Amniotic stem cell (primary cell): ENCODE measurements at places on chromosomes 7 and 10.

GRCh38 chr10:49598986-49599385 lies 11.1 kb upstream of the SLC18A3 start:
- no peak for DNase-seq

DNA sequence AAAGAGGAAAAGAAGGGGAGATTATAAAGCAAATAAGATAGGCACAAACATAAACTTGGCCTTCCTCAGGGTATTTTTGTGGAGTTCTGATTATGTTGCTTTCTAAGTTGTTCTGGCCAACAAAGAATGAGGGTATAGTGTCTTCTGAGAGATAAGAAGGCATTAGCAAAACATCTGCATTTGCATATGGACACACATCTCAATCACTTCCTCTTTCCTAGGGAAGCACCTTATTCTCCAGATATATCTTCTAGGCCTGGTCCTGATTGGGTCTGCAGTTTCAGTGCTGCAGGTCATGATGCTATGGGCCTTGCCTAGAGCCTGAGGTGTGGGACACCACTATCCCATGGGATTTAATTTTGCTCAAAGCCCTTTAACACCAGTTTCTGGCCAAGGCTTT lies 308.8 kb upstream of the PHYHIPL start:
- no peak for DNase-seq

GRCh38 chr7:80584778-80585177 lies 53.7 kb upstream of the CD36 start:
- DNase-seq, result no peak

- no peak for DNase-seq
These were observed 38.6 kb downstream of the SFTPD start for GRCh38 chr10:79910344-79910743.

DNA sequence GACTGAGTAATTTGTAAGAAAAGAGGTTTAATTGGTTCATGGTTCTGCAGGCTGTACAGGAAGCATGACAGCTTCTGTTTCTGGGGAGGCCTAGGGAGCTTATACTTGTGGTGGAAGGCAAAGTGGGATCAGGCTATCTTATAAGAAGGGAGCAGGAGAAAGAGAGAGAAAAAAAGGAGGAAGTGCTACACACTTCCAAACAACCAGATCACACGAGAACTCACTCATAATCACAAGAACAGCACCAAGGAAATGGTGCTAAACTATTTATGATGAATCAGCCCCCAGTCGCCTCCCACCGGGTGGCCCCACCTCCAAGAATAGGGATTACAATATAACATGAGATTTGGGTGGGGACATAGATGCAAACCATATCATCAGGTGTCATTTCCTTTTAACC lies 89.1 kb upstream of the KCNMA1 start:
- DNase-seq, result no peak

- no peak for DNase-seq
These were observed 15.6 kb upstream of the RTKN2 start for GRCh38 chr10:62284221-62284620.

DNA sequence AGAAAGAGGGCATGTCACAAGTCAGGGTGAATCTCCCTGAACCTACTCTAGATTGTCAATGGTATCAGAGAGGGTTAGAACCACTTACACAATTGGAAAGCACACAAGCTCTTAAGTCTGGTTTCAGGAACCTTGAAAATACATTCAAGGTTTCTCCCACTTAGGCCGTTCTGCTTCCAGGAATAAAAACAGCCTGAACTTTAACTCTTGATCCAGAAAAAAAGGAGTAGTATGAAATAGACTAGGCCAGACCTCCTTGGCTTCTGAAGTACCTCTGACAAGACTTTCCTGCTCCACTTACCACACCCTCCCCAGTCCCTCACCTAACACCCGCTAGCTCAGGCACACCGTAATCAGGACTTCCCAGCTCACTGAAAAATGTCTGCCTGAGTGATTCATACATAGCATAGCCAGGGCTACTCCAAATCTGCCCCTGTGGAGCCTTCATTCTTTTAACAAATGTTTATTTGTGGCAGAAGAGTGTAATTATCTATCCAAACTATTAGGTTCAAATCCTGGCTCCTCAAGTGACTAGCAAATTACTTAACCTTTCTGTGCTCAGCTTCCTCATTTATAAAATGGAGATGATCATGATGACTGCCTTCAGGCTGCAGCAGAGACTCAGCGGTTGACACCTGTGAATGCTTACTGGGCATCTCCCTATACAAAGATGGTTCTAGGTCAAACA lies 30.3 kb upstream of the IL6 start:
- no peak for DNase-seq

- DNase-seq, result no peak
These were observed 90.1 kb downstream of the EPC1 start for GRCh38 chr10:32256613-32257437.

- DNase-seq, result no peak
These were observed 523.2 kb upstream of the SORCS1 start for GRCh38 chr10:107687701-107688100.

DNA sequence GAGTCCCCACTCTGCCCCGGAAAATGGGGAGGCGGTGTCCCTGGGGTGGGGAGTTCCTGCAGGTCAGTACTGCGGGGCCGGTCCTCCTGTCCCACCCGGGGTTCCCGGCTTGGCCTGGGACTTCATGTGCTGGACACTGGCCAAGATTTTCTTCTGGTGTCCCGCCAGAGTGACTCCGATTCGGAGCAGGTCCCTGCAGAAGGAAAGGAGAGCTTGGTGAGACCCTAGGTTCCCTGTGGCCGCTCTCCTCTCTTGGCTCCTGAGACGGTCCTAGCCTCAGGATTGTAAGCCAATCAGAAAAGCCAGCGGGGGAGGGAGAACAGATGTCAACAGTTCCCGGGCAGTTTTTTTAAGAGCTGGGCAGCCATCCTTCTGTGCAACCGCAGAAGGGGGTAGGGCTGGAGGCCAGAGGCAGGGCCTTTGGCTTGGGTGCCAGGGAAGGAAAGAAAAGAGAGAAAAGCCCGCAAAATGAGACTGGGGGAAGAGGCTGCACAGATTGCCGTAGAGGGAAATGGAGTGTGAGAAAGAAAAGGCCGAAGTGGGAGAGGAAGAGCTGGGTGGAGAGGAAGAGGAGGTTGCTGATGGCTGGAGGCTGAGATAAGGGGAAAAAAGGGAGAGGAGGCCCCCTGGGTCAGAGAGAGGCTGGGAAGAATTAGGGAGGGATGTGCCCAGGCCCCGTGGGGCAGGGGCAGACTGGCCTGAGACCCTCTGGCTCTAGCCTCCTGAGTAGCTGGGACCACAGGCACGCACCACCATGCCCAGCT lies 23.7 kb downstream of the EPHB4 start:
- peak; percentile 80 for DNase-seq

DNA sequence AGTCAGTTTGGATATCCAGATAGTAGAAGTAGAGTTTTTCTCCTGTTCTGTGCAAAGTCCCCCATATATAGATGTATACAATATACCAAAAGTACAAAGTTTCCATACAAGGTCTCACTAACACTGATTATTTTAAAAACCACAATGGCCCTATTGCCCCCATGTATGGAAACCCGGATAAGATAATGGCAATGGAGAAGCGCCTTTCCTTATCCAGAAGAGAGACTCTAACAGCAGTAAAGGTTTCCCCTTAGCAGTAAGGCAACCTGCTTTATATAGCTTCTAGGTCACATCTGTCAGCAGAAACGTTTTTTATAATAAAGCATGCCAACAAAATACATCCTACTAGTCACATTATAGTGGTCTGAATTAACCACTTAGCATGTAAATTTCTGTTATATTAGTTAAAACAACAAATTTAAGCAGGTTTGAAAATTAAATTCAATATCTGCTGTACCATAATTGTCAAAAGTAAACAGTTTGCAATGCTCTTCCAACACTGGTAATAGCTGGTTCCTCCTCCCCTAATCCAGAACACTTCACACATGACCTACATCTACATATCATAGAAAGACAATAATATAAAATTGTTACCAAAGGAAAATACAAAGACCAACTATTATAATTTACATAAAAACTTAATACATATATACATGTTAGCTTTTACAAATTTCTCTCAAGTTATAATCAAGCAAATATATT lies 22.4 kb downstream of the USP6NL start:
- no peak for DNase-seq

- DNase-seq, result no peak
These were observed 21.9 kb upstream of the CREB3L2 start for GRCh38 chr7:138023618-138024342.

- no peak for DNase-seq
These were observed 112.9 kb downstream of the VIPR2 start for GRCh38 chr7:159031750-159032149.

- no peak for DNase-seq
These were observed 353.2 kb downstream of the CRPPA start for GRCh38 chr7:16068183-16068582.

GRCh38 chr7:130273933-130274255 lies 7.2 kb downstream of the CPA2 start:
- DNase-seq, result no peak

DNA sequence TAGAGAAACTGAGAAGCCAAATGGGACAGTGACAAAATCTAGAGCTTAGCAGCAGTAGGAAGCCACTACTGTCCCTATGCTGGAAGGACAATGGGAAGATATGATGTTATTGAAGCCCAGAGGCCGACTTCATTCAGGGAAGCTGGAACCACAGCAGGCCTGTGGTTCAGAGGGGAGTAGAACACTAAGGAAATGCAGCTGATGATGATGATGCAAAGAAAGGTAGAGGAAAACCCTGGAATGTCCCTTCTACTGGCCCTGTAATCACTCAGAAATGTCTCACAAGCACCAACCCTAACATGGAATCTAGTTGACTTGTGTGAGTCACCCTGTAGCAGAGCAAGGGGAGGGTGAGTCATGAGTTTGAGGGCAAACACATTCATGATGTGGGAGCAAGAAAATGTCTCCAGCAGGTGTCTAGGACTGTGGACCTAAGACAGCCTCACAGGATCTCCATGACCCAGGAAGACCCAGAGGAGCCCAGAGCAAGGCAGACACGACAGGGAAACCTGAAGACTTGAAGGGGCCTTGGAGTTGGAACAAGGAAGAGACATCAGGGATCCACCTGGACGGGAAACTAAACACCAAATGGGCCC lies 37.0 kb upstream of the LRRC17 start:
- DNase-seq, result peak; percentile 90

GRCh38 chr10:12907656-12908055 lies 93.9 kb downstream of the CCDC3 start:
- DNase-seq, result no peak

DNA sequence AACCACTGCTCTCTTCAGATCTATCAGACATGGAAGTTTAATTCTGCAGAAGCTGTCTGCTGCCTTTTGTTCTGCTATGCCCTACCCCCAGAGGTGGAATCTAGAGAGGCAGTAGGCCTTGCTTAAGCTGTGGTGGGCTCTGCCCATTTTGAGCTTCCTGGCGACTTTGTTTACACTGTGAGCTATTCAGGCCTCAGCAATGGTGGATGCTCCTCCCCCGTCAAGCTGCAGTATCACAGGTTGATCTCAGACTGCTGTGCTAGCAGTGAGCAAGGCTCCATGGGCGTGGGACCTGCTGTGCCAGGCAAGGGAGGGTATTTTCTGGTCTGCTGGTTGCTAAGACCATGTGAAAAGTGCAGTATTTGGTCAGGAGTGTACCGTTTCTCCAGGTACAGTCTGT lies 45.1 kb upstream of the CDK14 start:
- DNase-seq, result no peak

DNA sequence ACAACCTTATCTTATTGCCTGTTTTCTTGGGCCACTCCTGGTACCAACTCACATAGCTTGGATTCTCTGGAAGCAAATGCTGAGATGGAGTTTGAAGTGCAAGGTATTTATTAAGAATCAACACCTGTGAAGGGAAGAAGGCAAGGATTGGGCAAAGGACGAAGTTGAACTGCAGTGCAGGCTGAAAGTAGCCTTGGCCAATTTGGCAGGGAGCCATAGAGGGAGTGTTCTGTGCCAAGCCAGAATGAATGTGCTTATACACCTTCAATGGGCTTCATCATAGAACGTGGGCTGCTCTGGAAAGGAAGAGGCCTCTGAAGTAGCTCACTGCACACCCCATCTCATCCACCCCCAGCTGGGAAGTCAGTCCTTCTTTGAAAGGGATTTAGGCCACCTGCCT lies 79.8 kb upstream of the IFRD1 start:
- no peak for DNase-seq

DNA sequence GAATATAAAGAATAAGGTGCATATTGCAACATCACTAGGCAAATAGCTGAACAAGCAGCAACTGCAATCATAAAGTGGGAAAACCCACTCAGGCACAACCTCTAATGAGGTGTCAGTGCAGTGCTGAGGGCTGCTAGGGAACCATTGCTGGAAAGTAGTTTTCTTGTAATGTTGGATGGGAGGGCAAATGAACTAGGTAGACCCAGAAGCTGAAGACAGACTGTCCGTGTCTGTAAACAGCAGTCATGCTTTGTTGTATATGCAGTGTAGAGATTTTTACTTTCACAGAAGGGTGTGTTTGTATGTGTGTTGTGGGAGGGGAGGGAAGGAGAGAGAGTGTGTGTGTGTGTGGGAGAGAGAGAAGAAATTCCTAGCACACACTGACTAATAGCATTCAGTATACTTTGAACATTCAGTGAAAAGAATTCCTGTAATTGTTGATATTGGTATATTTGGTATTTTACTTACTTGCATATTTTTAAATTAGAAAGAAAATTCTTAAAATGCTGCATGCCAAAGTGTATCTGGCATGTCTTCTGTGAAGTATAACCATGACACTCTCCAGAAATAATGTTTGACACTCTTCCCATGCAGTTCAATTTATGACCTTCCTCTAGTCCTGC lies 28.8 kb downstream of the ITGB8 start:
- no peak for DNase-seq
